ENCODE measurements at places on chromosomes 2 and 18.

GRCh38 chr2:33628031-33628827 lies 29.1 kb upstream of the FAM98A start:
- DNase-seq, result no peak

- DNase-seq, result no peak
These were observed 593.5 kb downstream of the BCL11A start for GRCh38 chr2:59959944-59960343.

GRCh38 chr2:101587251-101587650 lies 110.3 kb upstream of the MAP4K4 start:
- no peak for DNase-seq

DNA sequence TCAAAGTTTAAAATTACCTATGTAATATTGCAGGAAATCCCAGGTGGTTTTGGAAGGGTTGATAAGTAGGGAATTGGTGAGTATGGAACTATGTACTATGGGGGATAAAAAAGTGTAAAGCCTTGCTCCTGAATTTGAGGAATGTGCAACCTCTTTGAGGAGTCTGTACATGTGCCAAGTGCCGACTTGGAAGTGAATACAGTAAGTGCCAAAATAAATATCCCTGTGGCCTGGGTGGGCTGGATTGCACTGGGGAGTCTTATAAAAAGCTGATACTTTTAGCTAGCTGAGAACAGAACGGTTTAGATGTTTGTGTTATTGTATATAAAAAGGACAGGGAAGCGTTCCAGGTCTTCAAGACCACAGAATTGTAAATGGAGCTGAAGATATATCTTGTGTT lies 317.1 kb upstream of the LRRTM1 start:
- DNase-seq, result no peak

- no peak for DNase-seq
These were observed 15.0 kb downstream of the PDCL3 start for GRCh38 chr2:100577777-100578176.

- no peak for DNase-seq
These were observed 1012.1 kb downstream of the TMEM182 start for GRCh38 chr2:103773884-103774283.

DNA sequence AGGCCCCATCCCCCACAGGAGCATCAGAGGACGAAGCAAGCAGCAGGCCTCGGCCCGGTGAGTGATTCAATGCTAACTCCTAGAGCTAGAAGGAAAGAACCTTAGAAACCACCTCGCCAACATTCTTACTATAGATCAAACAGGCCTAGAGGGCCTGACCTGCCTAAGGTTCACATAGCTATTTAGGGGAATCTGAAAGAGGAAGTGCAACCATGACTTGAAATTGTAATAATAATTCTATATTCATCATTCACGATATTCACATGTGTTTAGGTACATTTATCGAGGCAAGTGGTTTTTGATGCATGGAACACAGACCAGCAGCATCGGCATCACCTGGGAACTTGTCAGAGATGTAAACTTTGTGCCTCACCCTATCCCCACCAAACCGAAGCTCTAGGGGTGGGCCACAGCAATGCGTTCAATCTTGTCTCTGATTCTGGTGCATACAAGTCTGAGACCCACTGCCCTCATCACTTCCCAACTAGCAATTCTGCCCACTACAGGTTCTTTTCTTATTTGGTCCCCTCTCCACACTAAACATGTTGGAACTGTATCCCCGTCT lies 78.0 kb upstream of the DNMT3A start:
- DNase-seq, result no peak

GRCh38 chr18:13611601-13612195 lies 114.7 kb downstream of the FAM210A start:
- DNase-seq, result no peak

GRCh38 chr2:186693446-186693832 lies 421 bp upstream of the FAM171B start:
- no peak for DNase-seq

- no peak for DNase-seq
These were observed 363.2 kb upstream of the RND3 start for GRCh38 chr2:150850641-150851040.

GRCh38 chr2:8416849-8417832 lies 264.7 kb upstream of the ID2 start:
- no peak for DNase-seq

- no peak for DNase-seq
These were observed 15.9 kb upstream of the TMEM214 start for GRCh38 chr2:27016801-27017325.

DNA sequence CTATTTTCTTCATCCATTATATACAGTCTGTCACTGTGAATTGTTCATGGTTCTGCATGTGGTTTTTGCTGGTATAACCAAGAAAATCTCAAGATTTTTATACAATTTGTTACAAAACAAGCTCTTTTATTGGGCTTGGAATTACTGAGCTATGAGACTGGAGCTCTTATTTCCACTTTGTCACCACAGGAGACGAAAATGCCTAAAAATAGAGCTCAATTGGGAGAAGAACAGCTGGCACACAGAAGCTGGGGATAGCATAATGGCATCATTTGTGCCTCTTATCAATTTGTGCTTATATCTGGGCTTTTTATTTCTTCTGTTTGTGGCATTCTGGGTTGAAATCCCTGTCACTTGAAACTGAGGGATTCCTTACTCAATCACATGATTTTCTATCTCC lies 219.1 kb downstream of the CALCRL start:
- DNase-seq, result no peak

GRCh38 chr2:57376985-57377384 lies 669.6 kb upstream of the VRK2 start:
- no peak for DNase-seq

GRCh38 chr2:18588049-18588448 lies 1.3 kb downstream of the NT5C1B start:
- no peak for DNase-seq

DNA sequence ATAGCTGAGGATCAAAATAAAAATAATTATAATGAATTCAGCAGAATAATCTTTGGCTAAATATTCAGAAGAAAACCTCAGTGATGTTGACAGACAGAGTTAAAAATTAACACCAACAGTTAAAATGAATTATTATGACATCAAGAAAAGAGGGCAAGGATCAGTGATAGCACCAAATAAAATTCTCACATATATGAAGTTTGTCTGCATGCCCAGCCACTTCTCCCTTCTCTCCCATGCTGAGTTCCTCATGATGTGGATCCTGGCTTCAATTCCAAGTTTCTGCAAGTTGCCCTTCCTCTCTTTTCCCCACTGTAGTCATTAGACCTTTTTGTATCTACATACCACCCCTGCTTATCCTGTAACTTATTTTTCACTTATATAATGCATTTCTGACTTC lies 6.8 kb downstream of the STRADB start:
- no peak for DNase-seq

- DNase-seq, result no peak
These were observed 9.2 kb downstream of the HS6ST1 start for GRCh38 chr2:128309280-128310093.

- DNase-seq, result no peak
These were observed 136.1 kb upstream of the PID1 start for GRCh38 chr2:229407170-229407569.

DNA sequence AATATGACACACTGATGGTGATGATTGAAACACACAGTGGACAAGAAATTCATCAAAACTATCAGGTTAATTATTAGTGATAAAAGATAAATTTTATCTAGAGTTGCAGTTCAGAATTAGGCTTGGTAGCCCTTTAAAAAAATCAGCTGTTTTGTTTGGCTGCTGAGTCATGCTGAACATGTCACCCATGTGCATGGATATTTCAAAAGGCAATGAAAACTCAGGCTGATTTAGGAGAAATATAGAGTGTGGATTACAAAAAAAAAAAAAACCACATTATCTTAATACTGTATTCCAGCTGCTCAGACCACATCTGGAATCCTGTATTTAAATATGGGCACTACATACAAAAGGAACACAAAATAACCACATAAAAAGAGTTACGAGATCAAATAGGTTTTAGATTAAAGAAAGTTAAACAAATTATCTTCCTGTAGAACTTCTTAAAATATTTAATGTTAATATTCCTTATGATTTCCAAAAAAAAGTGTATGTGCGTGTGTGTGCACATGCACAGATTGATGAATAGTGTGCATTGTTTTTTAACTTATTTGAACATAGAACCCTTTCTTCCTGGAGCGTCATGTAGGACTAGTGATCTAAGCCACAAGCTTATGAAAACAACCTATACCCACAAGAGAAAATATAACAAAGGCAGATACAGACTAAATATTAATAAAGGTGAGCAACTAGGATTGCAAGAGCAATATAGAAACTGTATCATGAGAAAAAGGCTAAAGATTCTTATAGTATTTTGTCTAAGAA lies 186.2 kb downstream of the STK39 start:
- DNase-seq, result no peak

DNA sequence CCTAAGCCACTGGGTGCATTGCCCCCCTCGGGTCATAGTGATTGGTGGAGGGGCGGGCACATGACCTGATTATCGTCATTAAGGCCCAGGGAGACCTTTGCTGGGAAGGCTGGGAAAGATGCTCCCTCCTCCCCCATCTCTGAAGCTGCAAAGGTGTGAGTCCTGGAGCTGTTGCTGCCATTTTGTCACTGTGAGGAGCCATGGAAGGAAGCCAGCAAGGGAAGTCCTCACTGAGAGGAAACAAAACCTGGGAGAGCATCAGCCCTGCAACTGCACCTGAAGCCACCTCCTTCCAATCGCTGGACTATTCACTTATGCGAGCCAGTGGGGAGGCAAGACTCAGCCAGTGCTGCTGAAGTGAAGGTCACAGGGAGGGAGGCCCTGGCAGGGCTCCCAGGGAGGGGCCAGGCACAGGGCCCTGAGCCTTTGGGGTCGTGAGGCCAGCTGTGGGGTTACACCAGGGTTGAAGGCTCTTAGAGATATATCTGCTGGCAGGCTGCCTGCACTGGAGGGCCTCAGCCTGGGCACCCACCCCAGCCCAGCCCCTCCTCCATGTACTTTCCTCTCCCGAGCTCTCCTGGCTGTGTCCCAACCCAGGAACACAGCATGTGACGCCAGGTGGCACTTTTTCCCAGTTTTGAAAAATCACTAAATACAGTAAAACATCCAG lies 10.7 kb upstream of the FAHD2A start:
- DNase-seq, result no peak

DNA sequence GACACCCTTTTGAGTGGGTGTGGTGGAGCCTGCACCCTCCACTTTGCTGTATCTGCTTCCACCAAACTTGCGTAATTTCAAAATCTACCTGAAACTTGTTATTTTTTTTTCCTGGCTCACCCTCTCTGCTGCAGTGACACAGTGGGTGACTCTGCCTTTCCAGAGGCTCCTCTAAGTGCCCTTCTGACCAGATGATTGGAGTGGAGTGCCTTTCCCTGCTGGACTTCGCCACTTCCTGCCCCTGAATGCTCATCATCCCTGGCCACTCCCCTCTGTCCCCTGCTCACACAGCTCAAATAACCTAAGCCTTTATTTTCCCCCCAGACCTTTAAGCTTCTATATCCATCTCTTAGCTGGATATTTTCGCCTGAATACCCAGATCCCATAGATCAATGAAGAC lies 777.5 kb upstream of the ID2 start:
- no peak for DNase-seq

DNA sequence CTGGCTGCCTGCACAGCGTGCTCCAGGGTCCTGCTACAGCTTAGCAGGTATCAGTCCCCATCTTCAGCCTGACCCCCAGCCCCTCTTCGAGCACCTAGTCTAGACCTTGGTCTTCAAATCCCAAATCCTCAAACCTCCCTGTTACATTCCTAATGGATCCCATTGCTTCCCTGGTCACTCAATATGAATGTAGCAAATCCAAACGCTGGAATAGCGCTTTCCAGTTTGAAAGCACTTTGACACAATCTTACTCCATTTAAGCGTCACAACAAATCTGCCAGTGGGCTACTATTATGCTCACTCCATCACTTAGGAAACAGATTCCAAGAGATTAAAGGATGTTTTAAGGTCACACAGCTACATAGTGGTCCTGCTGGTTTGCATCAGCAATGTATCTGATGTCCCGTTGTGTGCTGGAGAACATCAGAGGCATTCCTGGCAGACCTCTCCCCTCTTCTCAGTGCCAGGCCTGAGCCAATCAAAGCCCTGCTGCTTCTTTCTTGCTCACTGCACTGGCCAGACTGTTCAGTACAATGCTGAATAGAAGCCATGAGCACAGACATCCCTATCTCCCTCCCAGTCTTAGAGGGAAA lies 11.1 kb upstream of the INO80C start:
- DNase-seq, result no peak

GRCh38 chr18:59300676-59301285 lies 17.7 kb downstream of the CPLX4 start:
- DNase-seq, result no peak

- no peak for DNase-seq
These were observed 8.9 kb downstream of the ARHGEF4 start for GRCh38 chr2:130845505-130846085.

GRCh38 chr18:10422731-10423130 lies 31.7 kb upstream of the APCDD1 start:
- DNase-seq, result no peak

- no peak for DNase-seq
These were observed 41.6 kb downstream of the ACKR3 start for GRCh38 chr2:236610991-236611821.

DNA sequence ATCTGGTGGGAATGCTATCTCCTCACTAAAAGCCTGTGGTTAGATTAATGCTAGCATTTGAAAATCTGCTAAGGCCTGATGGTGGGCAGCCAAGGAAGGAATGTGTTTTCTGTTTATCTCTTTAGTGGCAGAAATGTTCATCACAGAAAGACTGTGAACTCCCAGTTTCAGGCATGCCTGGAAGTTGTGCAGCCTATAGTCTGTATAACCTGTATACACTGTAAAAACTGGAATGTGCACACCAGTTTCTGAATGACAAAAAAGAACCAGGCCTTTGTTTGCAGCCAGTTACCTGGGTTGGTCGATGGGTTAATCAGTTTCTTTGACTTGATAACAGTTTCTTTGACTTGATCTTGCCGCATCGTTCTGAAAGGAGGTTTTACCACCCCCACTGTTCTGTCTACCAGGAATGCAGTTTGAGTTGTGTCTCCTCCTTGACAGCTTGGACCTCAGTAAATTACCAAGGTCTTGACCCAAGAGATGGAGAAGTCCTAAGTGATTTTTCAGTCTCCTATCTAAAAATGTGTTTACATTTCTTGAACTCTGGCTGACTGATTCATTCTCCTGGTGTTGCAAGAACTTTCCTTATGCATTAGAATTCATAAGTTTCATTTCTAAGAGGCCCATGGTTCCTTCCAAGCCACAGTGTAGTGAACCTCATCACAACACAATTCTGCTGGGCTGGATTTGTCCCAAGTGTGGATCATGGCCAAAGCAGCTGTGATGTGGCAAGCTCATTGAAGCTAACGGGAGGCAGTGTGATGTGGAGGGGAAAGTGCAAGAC lies 62.2 kb downstream of the KIAA2012 start:
- no peak for DNase-seq

DNA sequence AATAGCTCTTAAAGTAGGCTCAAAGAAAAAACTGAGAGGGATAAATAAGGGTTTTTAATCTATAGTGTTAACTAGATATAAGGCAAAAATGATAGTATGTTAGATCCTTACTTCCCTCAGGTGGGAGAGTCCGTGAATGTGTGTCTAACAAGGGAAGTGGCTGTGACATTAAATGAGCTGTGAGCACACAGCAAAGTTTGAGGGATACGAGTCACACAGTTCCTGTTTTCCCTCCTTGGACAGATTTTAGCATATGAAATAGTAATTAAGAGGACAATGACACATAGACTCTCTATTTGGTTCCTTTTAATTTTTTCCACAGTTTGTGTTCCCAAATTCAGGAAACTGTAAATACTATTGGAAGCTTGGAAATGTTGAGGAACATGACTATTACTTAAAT lies 148.4 kb upstream of the CAVIN2 start:
- DNase-seq, result no peak

GRCh38 chr2:101030866-101031554 lies 28.9 kb downstream of the RPL31 start:
- no peak for DNase-seq

GRCh38 chr2:23293731-23294130 lies 91.2 kb upstream of the KLHL29 start:
- DNase-seq, result no peak
